ENCODE measurements at places on chromosomes 4 and X. TPM values are rescaled to one million over a fixed set of nuclear protein-coding genes. Genes with fewer than 3 reads are reported as not detected.

GRCh38 chr4:138647433-138647832, 368.1 kb upstream of the NOCT start:
- no peaks in the 10 kb centered on the region for H3K27me3 ChIP-seq
- no peaks in the 10 kb centered on the region for H3K4me1 ChIP-seq
- H3K4me3 ChIP-seq = no peak overlapping the region
- H3K36me3 ChIP-seq = no peaks in the 10 kb centered on the region
- DNase-seq = no peak

- no peak overlapping the region for H3K4me3 ChIP-seq
- no peaks in the 10 kb centered on the region for H3K4me1 ChIP-seq
- H3K27ac ChIP-seq = no peak overlapping the region
- no peaks in the 10 kb centered on the region for H3K36me3 ChIP-seq
- no peaks in the 10 kb centered on the region for H3K27me3 ChIP-seq
Measured at GRCh38 chrX:115029440-115029839, 12.0 kb upstream of the IL13RA2 start.

GAGE13 gene
- total RNA-seq = not detected

- H3K27ac ChIP-seq = no peak overlapping the region
- DNase-seq = no peak
- H3K27me3 ChIP-seq = no peaks in the 10 kb centered on the region
- peaks cover 31% of the 10 kb centered on the region for H3K36me3 ChIP-seq
- H3K4me3 ChIP-seq = no peak overlapping the region
Measured at GRCh38 chr4:75800972-75801371, 76.6 kb downstream of the USO1 start.

GRCh38 chrX:114709406-114709805, 125.5 kb downstream of the HTR2C start:
- no peak overlapping the region for H3K27ac ChIP-seq
- no peak overlapping the region for H3K4me3 ChIP-seq
- no peak for DNase-seq
- no peaks in the 10 kb centered on the region for H3K4me1 ChIP-seq
- no peaks in the 10 kb centered on the region for H3K27me3 ChIP-seq

DNA sequence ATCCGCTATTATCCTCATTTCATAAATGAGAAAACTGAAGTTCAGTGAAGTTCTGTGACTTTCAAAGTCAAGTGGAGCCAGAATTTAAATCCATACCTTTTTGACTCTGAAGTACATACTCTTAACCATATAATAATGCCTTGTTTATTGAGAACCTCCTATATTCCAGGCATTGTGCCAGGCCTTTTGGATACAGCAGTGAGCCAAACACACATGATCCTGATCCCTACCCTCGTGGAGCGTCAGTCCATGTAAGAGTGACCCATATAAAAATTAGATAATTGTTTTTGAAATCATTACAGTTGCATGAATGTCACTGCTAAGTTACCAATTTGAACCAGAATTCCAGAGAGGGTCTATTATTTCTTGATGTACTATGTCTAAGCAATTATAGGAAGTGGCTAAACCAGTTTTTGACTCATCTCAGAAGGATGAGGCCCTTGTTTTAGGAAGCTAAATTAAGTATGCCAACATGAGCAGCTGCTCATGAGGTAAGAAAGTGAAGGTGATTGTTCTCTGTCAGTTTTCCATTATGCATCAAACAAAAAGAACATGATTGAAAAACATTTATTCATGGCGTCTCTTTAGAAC, 289.5 kb downstream of the GLUD2 start:
- H3K4me1 ChIP-seq = no peaks in the 10 kb centered on the region
- DNase-seq = no peak
- H3K36me3 ChIP-seq = no peaks in the 10 kb centered on the region
- no peak overlapping the region for H3K4me3 ChIP-seq
- no peak overlapping the region for H3K27ac ChIP-seq
- H3K27me3 ChIP-seq = no peaks in the 10 kb centered on the region

GRCh38 chr4:159608436-159608835, 505.6 kb downstream of the RAPGEF2 start:
- H3K4me3 ChIP-seq = no peak overlapping the region
- H3K36me3 ChIP-seq = no peaks in the 10 kb centered on the region
- H3K4me1 ChIP-seq = no peaks in the 10 kb centered on the region
- no peaks in the 10 kb centered on the region for H3K27me3 ChIP-seq
- DNase-seq = no peak

ADRA2C gene
- not detected for total RNA-seq

- H3K27me3 ChIP-seq = peaks cover 2% of the 10 kb centered on the region
- H3K27ac ChIP-seq = no peak overlapping the region
- H3K4me3 ChIP-seq = no peak overlapping the region
- no peak for DNase-seq
Measured at GRCh38 chr4:185729391-185729804, 82.6 kb downstream of the SORBS2 start.

DNA sequence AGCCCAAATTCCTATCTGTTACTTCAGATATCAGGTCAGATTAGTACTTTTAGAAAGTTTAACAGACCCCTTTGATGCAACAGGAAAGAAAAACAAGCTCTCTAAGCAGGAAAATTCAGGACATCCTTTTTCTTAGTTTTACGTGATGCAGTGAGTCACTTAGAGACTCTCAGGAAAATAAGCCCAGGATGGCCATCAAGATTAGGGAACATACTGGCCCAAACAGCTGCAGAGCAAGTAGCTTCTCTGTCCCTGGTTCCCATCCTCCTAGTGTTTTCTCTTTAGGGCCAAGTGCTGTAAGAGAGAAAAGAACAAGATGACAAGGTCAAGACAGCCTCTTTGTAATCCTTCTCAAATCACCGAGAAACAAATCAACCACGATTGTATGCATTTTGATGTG, 219.1 kb downstream of the ZNF674 start:
- H3K27me3 ChIP-seq = no peaks in the 10 kb centered on the region
- H3K36me3 ChIP-seq = no peaks in the 10 kb centered on the region
- no peak overlapping the region for H3K4me3 ChIP-seq

DNA sequence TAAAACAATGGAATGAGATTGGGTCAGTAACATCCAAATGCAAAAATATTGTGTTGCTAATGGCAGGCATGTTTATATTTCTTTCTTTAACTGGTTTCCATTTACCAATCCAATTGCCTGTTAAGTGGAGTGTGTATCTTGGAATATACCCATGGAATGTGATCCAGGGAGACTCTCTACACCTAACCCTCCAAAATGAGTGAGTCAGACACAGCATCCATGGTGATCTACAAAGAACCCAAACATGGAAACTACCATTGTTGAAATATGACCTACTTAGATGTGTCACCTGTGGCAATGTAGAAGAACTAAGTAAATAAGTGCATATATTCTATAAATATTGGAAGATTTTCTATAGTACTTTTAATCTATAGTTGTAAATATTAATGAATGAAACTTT, 110.3 kb downstream of the AREG start:
- H3K27ac ChIP-seq = no peak overlapping the region
- H3K4me3 ChIP-seq = no peak overlapping the region
- no peaks in the 10 kb centered on the region for H3K4me1 ChIP-seq
- H3K36me3 ChIP-seq = no peaks in the 10 kb centered on the region
- no peak for DNase-seq

- peaks cover 6% of the 10 kb centered on the region for H3K36me3 ChIP-seq
- H3K27ac ChIP-seq = no peak overlapping the region
- H3K4me1 ChIP-seq = peaks cover 13% of the 10 kb centered on the region
- no peaks in the 10 kb centered on the region for H3K27me3 ChIP-seq
- DNase-seq = no peak
- no peak overlapping the region for H3K4me3 ChIP-seq
Measured at GRCh38 chr4:7822877-7823276, 116.8 kb downstream of the AFAP1 start.

GRCh38 chrX:24333371-24333770, 19.5 kb upstream of the SUPT20HL2 start:
- no peaks in the 10 kb centered on the region for H3K4me1 ChIP-seq
- no peak overlapping the region for H3K4me3 ChIP-seq
- DNase-seq = no peak
- H3K36me3 ChIP-seq = no peaks in the 10 kb centered on the region

GRCh38 chr4:104642521-104642920, 147.8 kb upstream of the CXXC4 start:
- H3K4me3 ChIP-seq = no peak overlapping the region
- H3K36me3 ChIP-seq = no peaks in the 10 kb centered on the region
- H3K4me1 ChIP-seq = no peaks in the 10 kb centered on the region
- H3K27ac ChIP-seq = no peak overlapping the region

NKX3-2 gene
- not detected for total RNA-seq

CLIC2 gene
- total RNA-seq = not detected

GPRASP3 gene
- 2.2 TPM for total RNA-seq

DNA sequence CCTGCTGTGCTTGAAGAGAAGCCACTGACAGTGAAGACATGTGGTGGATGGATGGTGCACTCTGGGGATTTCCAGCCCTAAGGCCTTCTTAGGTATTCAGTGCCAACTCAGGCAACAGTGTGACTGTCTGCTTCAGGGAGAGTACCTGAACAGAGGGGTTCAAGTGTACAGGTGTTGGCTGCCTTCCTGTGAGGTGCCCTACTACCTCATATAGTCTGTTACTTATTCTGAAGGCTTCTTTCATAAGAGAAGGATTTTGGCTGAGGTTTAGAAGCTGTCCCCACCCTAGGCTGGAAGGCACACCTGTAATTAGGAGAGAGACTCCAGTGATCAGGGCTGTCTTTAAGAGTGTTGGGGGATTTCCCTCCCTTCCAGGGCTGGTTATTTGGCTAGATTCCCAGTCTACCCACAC, 1.8 kb downstream of the FTHL17 start:
- H3K36me3 ChIP-seq = peaks cover 1% of the 10 kb centered on the region
- no peak overlapping the region for H3K4me3 ChIP-seq
- H3K27me3 ChIP-seq = no peaks in the 10 kb centered on the region
- no peak overlapping the region for H3K27ac ChIP-seq
- no peak for DNase-seq
- no peaks in the 10 kb centered on the region for H3K4me1 ChIP-seq

- no peak for DNase-seq
- H3K27me3 ChIP-seq = no peaks in the 10 kb centered on the region
- H3K27ac ChIP-seq = no peak overlapping the region
- H3K36me3 ChIP-seq = no peaks in the 10 kb centered on the region
Measured at GRCh38 chrX:85503258-85504158, 124.0 kb upstream of the POF1B start.

SORCS2 gene
- total RNA-seq = not detected

DNA sequence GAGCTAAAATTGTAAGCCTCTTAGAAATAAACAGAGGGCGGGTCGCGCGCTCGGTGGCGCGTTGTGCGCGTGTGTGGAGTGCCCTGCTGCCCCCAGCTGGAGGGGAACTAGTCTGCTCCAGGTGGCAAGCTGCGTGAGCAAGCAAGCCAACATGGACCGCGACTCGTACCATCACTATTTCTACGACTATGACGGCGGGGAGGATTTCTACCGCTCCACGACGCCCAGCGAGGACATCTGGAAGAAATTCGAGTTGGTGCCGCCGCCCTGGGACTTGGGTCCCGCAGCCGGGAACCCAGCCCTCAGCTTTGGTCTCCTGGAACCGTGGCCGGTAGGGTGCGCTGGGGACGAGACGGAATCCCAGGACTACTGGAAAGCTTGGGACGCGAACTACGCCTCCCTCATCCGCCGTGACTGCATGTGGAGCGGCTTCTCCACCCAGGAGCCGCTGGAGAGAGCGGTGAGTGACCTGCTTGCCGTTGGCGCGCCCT, 66.1 kb downstream of the DNAAF6 start:
- H3K27me3 ChIP-seq = peaks cover 13% of the 10 kb centered on the region
- peaks cover 2% of the 10 kb centered on the region for H3K4me1 ChIP-seq
- no peak overlapping the region for H3K4me3 ChIP-seq
- H3K36me3 ChIP-seq = no peaks in the 10 kb centered on the region
- DNase-seq = no peak

DNA sequence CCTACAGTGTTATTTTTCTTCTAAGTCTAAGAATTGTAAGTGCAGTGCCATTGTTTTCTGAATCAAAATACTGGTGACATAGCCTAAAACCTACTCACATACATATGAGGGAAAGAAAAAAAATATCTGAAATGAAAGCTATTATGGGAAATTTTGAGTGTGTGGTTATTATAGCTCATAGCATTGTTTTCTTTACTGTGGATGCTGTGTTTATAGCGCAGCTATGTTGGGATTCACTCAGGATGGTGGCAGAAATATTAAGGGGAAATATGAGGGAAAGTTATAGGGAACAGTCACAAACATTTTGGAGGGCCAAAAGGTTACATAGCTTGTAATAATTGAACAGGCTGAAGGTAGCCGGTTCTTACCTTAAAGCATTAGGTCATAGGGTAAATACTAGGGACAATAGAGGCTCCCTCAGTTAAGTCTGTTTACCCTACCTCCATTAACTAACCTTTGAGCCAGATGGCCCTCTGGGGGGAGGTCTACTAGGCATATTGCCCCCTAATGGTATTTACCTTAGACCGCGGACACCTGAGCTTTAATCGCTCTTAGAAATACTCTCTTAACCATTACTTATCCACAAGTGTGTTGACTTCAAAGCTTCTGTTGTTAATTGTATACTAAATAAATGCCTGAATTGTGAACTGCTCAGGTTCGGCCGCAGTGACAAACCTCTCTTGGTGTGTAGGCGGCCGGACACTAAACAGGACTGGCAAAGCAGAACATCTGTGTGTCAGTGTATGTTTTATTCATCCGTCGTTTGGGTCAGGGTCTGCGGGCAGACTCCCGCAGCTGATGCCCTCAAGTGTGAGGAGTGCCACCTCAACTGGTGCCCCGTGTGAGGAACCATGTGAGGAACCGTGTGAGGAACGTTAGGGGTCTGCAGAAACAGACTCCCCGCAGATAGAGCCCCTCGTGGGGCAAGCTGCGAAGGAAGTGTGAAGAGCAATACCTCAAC, 21.3 kb upstream of the SULT1B1 start:
- H3K27me3 ChIP-seq = no peaks in the 10 kb centered on the region
- H3K27ac ChIP-seq = no peak overlapping the region
- peaks cover 1% of the 10 kb centered on the region for H3K36me3 ChIP-seq
- no peaks in the 10 kb centered on the region for H3K4me1 ChIP-seq

DNA sequence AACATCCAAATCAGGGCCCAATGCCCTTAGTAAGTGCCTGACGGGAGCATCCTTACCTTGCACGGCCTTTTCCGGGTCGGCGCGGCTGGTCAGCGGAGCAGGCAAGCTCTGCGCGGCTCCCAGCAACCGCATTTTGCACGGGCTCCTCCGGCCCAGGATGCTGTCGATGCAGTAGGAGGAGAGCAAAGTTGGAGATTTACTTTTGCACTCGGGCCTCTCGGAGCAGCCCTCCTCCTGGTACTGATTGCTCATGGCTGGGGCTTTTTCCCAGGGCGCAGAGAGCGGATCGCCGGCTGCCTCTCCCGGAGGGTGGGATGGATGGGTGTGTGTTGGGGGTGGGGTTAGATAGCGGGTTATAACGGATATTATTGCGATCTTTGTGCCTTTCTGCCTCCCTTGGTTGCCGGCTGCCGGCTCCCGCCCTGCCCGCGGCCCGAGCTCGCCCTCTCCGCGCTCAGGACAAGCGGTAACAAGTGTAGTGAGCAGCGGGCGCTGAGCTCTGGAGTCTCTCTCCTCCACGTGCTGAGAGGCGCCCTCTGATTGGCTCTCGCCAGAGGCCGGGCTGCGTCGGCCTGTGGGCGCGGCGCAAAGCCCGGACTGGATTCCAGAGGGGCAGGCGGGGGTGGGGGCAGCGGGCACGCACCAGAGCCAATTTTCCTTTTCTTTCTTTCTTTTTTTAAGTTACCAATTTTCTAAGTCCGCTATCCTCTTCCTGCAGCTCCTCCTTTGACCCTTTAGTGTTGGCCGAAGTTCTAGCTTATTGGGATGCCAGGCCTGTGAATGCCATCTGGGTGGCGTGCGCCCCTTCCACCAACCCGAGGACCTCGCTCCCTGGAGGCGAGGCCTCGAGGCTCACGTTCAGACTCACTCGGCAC, at the start of gene ARX:
ARX (minus strand) TSS at position 480 of the 875 bp plus-strand sequence; CDS start at position 252, 228 bp downstream.
- H3K36me3 ChIP-seq = no peaks in the 10 kb centered on the region

- H3K27ac ChIP-seq = no peak overlapping the region
- H3K4me3 ChIP-seq = no peak overlapping the region
- H3K36me3 ChIP-seq = no peaks in the 10 kb centered on the region
- peaks cover 8% of the 10 kb centered on the region for H3K27me3 ChIP-seq
- H3K4me1 ChIP-seq = peaks cover 5% of the 10 kb centered on the region
Measured at GRCh38 chrX:16897445-16897844, 27.3 kb upstream of the RBBP7 start.

Data from activated CD8-positive, alpha-beta T cell treated with anti-CD3 and anti-CD28 coated beads, Interleukin-2, amount 10 ng/mL, durations not matched to agents 7 days and 5 days (primary cell).